ENCODE measurements at places on chromosomes 2 and 18. TPM values are rescaled to one million over a fixed set of nuclear protein-coding genes. Genes with fewer than 3 reads are reported as not detected.

GRCh38 chr2:138373993-138374408 lies 127.6 kb upstream of the SPOPL start:
- H3K4me3 ChIP-seq: no peak overlapping the region
- peak; percentile 29 for DNase-seq
- H3K27ac ChIP-seq: no peak overlapping the region

- H3K4me1 ChIP-seq: peaks cover 10% of the 10 kb centered on the region
- H3K4me3 ChIP-seq: no peak overlapping the region
- no peak for DNase-seq
- H3K27ac ChIP-seq: no peak overlapping the region
- H3K27me3 ChIP-seq: no peaks in the 10 kb centered on the region
Measured at GRCh38 chr2:31397094-31397493, 17.4 kb downstream of the XDH start.

- no peaks in the 10 kb centered on the region for H3K4me1 ChIP-seq
- H3K27ac ChIP-seq: no peak overlapping the region
- no peak overlapping the region for H3K4me3 ChIP-seq
- H3K36me3 ChIP-seq: no peaks in the 10 kb centered on the region
- peaks cover 16% of the 10 kb centered on the region for H3K27me3 ChIP-seq
- no peak for DNase-seq
Measured at GRCh38 chr2:118826093-118826492, 21.4 kb downstream of the EN1 start.

GRCh38 chr18:77148289-77148688 lies 15.7 kb upstream of the MBP start:
- H3K27me3 ChIP-seq: no peaks in the 10 kb centered on the region
- H3K4me3 ChIP-seq: no peak overlapping the region
- no peak overlapping the region for H3K27ac ChIP-seq
- peaks cover 5% of the 10 kb centered on the region for H3K4me1 ChIP-seq

GRCh38 chr2:157732596-157732995 lies 103.9 kb upstream of the ACVR1C start:
- H3K4me1 ChIP-seq: no peaks in the 10 kb centered on the region
- no peak for DNase-seq
- H3K27ac ChIP-seq: no peak overlapping the region
- peaks cover 25% of the 10 kb centered on the region for H3K36me3 ChIP-seq
- no peaks in the 10 kb centered on the region for H3K27me3 ChIP-seq
- H3K4me3 ChIP-seq: no peak overlapping the region

DNA sequence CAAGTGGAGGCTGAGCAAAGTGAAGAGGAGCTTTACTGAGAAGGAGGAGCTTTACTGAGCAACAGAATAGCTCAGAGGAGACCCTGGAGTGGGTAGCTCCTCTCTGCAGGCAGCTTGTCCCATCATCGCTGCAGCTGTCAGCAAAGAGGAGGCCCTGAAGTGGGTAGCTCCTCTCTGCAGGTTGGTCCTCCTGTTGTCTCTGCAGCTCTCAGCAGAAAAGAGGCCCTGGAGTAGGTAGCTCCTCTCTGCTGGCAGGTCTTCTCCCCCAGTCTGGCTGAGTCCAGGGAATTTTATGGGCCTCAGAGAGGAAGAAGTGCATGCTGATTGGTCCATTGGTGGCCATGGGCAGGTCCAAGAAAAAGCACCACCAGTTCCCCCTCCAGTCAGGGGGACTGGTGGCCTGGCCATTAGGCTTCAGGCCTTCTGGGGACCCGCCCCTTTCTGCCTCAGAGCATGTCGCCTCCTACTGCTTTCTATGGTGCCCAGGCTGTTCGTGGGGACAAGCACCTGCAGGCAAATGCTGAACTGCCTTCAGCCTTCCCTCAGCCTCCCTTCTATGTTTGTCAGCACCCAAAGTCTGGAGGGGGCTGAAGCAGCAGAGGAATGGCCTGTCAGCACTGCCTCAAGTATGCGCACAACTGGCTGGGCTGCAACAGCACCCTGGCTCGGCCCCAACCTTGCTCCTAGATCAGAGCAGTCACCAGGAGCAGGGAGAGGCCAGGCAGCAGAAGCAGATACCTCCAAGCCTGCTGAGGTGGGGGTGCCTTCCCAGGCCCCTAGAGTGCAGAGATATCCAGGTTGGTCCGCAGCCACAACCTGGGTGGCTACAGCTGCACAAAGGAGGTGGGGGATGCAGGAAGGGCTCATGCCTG lies 5.9 kb downstream of the ZSCAN30 start:
- no peaks in the 10 kb centered on the region for H3K27me3 ChIP-seq
- H3K27ac ChIP-seq: no peak overlapping the region
- DNase-seq: no peak
- no peaks in the 10 kb centered on the region for H3K36me3 ChIP-seq
- no peak overlapping the region for H3K4me3 ChIP-seq
- H3K4me1 ChIP-seq: peaks cover 7% of the 10 kb centered on the region

GRCh38 chr2:216516730-216517350 lies 18.2 kb downstream of the RPL37A start:
- no peak overlapping the region for H3K4me3 ChIP-seq
- H3K4me1 ChIP-seq: peaks cover 14% of the 10 kb centered on the region
- H3K36me3 ChIP-seq: no peaks in the 10 kb centered on the region
- no peak overlapping the region for H3K27ac ChIP-seq

GRCh38 chr18:40698129-40698528 lies 1256.9 kb upstream of the PIK3C3 start:
- no peak for DNase-seq
- H3K4me3 ChIP-seq: no peak overlapping the region
- no peaks in the 10 kb centered on the region for H3K27me3 ChIP-seq

GRCh38 chr2:7984693-7985353 lies 697.0 kb upstream of the ID2 start:
- no peak overlapping the region for H3K4me3 ChIP-seq
- H3K4me1 ChIP-seq: no peaks in the 10 kb centered on the region
- no peaks in the 10 kb centered on the region for H3K36me3 ChIP-seq
- H3K27me3 ChIP-seq: no peaks in the 10 kb centered on the region
- no peak for DNase-seq
- no peak overlapping the region for H3K27ac ChIP-seq

DNA sequence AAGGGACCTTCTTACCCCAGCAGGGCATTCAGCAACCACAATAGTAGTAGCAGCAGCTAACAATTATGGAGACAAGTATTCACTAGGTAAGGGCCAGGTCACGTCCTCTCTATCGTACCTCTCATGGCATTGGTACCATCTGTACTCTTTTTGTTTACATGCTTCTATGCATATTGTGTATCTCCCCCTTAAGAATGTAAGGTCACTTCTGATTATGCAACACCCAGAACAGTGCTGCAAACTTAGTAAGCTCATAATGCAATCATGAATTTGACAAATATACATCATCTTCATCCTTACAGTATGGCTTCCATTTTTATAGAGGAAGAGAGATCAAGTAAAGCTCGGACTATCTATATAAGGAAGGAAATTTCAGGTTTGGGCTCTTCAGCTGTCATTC lies 46.1 kb downstream of the SPRED2 start:
- no peaks in the 10 kb centered on the region for H3K36me3 ChIP-seq
- peaks cover 34% of the 10 kb centered on the region for H3K4me1 ChIP-seq
- H3K27ac ChIP-seq: no peak overlapping the region
- no peak for DNase-seq
- no peaks in the 10 kb centered on the region for H3K27me3 ChIP-seq

GRCh38 chr2:240132651-240132980 lies 3.5 kb downstream of the COPS9 start:
- peaks cover 37% of the 10 kb centered on the region for H3K36me3 ChIP-seq
- peaks cover 11% of the 10 kb centered on the region for H3K4me1 ChIP-seq
- H3K27me3 ChIP-seq: no peaks in the 10 kb centered on the region
- no peak for DNase-seq
- H3K27ac ChIP-seq: no peak overlapping the region

DNA sequence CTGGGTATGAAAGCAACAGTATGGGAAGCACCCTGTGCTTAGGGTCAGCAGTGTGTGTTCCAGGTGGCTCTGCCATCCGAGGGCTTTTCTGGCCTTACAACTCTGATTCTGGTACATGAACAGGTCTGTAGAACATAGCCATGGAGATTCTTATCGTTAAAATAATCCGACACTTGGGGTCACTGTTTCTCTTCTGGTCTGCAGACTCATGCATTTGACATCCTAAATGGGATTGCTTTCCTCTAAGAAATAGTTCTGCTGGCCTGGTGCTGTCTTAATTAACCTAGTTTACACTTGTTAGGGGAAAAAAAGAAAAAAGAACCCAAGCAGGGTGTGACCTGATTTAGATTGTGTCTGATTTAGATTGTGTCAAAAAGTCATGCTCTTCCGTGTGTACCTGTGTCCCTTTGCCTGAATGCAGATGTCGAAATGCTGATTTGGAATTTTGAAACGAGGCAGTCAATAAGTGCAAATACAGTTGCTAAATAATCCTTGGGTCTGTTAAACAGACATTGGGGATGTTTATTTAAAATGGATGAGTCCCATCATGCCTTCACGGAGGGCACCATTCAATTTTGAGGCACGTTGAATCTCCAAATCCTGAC lies 59.6 kb downstream of the TRPM8 start:
- no peak overlapping the region for H3K4me3 ChIP-seq
- H3K4me1 ChIP-seq: peaks cover 37% of the 10 kb centered on the region
- DNase-seq: peak; percentile 66
- no peaks in the 10 kb centered on the region for H3K36me3 ChIP-seq

DNA sequence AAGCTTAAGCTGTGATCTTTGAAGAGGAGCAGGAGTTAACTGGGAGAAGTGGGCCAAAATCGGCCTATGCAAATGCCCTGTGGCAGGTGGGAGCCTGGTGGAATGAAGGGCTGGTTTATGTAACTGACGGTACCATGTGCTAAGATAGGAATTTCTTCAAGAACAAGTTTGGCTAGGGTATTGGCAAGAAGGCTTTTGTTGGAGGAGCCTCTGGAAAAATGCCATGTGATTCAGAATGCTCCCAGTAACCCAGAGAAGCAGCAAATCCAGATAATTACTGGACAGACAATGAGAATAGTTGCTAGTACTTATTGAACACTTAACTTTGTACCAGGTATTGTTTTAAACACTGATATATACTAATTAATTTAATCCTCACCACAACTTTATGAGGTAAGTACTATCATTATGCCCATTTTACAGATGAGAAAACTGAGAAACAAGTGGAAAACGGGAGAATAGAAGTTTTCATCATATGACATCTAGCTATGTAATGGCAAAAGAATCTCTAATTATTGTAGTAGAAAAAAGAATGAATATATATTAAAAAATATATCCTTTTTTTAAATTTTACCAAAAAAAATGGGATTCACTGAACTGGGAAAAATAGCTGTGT lies 9.1 kb upstream of the FAM124B start:
- peak; percentile 48 for DNase-seq
- H3K4me3 ChIP-seq: no peak overlapping the region
- H3K27me3 ChIP-seq: no peaks in the 10 kb centered on the region

GRCh38 chr2:177306550-177306949 lies 42.0 kb upstream of the NFE2L2 start:
- no peaks in the 10 kb centered on the region for H3K4me1 ChIP-seq
- H3K36me3 ChIP-seq: no peaks in the 10 kb centered on the region
- H3K27me3 ChIP-seq: no peaks in the 10 kb centered on the region
- no peak for DNase-seq
- no peak overlapping the region for H3K4me3 ChIP-seq

DNA sequence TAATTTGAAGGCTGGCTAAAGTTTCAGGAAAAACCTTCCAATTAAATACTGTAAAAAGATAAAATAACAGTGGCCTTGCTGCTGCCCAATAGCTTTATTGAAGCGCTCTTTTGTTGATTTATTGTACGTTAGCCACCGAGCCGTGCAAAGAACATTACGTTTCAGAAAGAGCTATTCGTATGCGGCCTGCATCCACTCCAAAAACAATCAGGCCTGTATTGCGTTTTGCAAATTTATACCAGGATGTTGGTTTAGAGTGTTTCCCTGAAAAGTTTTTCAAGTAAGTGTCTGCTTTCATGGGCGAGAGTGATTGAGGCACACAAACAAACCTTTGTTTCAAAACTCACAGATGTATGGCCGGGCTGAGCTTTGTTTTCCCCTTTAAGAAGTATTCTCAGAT lies 257.2 kb upstream of the SALL3 start:
- no peak for DNase-seq
- H3K4me3 ChIP-seq: no peak overlapping the region
- H3K4me1 ChIP-seq: no peaks in the 10 kb centered on the region
- no peak overlapping the region for H3K27ac ChIP-seq

DNA sequence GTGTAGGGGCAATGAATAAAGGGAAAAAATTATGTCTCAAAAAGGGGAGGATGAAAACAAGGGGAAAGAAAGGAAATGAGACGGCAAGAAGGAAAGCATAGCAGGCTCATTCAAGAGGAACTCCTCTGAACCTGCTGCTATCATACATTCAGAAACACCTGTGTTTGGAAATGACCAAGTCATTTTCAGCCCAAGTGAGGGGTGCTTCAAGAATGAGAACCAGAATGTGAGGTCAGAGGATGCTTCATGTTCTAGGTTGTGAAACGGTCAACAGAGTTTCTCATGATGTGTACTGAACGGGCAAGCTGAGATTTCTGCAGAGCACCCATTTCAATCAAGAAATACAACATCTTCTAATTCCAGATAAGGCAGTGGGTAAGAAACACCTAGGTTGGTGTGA lies 1367.2 kb upstream of the CELF4 start:
- no peak for DNase-seq
- no peaks in the 10 kb centered on the region for H3K4me1 ChIP-seq
- H3K36me3 ChIP-seq: no peaks in the 10 kb centered on the region
- no peak overlapping the region for H3K27ac ChIP-seq
- H3K4me3 ChIP-seq: no peak overlapping the region
- H3K27me3 ChIP-seq: no peaks in the 10 kb centered on the region

GRCh38 chr2:18378020-18378653 lies 182.3 kb downstream of the RDH14 start:
- no peak for DNase-seq
- H3K27ac ChIP-seq: no peak overlapping the region
- no peak overlapping the region for H3K4me3 ChIP-seq
- H3K36me3 ChIP-seq: no peaks in the 10 kb centered on the region
- no peaks in the 10 kb centered on the region for H3K27me3 ChIP-seq
- H3K4me1 ChIP-seq: peaks cover 3% of the 10 kb centered on the region

DNA sequence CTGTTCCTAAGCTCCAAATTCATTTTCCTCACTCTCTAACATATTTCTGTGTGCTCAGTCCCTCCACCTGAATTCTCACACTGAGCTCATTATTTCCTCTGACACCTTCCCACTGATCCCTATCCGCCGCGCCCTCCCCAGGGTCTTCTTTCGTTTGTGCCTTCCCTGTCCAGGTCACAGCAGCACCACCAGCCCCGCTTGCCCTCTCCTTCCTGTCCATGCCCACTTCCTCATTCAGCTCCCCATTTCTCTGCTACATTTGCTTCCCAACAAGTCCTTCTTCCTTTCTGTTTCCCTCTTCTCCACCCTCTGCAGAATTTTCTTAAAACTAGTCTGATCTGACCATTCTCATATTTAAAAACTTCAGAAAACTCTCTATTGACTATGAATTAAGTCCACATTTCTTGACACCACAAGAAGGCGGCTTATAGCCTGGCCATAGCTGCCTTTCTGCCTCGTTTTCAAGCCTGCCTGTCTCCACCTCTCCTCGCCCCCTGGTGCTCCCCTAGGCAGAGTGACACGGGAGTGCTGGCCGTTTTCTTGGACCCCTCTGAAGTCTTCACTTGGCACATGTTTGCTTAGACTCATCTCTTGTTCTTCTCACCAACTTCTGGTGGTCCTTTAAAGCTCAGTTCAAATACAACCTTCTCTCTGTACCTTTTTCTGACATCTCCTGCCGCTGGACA lies 138.7 kb upstream of the BOD1L2 start:
- H3K36me3 ChIP-seq: no peaks in the 10 kb centered on the region
- DNase-seq: no peak
- no peaks in the 10 kb centered on the region for H3K27me3 ChIP-seq
- H3K4me1 ChIP-seq: peaks cover 8% of the 10 kb centered on the region
- no peak overlapping the region for H3K4me3 ChIP-seq

Gene UBE2E3
- 140 TPM for total RNA-seq

Gene PLEK
- not detected for total RNA-seq

Gene SMARCAL1
- total RNA-seq: 37.6 TPM

Gene KANSL1L
- 7.5 TPM for total RNA-seq

Gene CYP20A1
- total RNA-seq: 14.4 TPM

Gene PROKR1
- not detected for total RNA-seq
